ENCODE measurements at places on chromosomes 6 and 20.

- no peak for DNase-seq
These were observed 616.2 kb downstream of the EPM2A start for GRCh38 chr6:145119081-145119480.

DNA sequence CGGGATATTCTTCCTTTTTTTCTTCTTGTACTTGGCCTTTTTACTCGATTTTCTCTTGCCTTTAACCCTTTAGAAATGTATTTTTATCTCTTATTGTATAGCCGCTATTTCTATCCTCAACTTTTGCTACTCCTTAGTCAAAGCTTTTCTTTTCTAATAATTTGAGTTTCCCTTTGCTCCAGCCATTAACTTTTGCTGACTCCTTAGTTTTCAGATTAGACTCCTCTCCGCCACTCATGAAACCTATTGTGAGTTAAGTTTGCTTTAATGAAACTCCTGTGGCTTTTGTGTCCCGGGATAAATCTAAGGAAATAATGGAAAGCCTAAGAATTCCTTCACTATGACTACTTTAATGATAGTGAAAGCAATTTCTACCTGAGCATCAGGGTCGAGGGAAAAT lies 590.3 kb upstream of the CITED2 start:
- no peak for DNase-seq

DNA sequence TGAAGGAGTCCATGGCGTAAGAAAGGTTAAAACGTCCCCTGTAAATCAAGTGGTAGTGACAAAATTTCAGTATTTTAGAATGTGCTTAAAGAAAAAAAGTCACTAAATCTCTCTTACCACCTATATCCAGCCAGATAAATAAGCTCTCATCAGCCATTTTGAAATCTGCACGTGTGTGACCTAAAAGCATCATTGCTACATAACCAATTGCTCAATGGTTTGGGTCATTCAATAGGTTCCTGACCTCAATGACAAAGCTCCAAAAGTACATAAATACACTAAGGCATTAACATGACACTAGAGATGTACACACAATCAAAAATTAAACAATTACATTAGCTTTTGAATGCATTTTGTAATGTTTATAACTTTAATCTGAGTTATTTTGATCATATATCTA lies 272.4 kb downstream of the GMDS start:
- no peak for DNase-seq

- DNase-seq, result no peak
These were observed 8.7 kb downstream of the MAFB start for GRCh38 chr20:40680161-40680959.

DNA sequence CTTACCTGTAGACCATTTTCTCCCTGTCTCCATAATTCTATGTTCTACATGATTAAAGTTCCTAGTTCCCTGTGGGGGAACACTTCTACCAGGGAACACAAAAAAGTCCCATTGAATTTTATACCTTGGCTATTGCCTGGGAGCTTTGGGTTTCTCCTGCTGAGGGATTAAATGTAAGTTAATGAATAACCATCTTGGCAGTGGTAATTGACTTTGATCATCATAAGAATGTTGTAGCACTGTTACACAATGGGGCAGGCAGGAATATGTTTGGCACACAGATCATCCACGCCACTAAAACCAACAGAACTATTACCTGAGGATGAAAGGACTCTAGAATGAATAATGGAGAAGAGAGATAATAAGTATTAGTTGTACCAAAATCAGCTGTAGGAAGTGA lies 1106.2 kb upstream of the GJE1 start:
- DNase-seq, result no peak

GRCh38 chr20:49344975-49345374 lies 67.1 kb upstream of the ZNFX1 start:
- DNase-seq, result no peak

- no peak for DNase-seq
These were observed 40.2 kb upstream of the SAMHD1 start for GRCh38 chr20:36991703-36992102.

DNA sequence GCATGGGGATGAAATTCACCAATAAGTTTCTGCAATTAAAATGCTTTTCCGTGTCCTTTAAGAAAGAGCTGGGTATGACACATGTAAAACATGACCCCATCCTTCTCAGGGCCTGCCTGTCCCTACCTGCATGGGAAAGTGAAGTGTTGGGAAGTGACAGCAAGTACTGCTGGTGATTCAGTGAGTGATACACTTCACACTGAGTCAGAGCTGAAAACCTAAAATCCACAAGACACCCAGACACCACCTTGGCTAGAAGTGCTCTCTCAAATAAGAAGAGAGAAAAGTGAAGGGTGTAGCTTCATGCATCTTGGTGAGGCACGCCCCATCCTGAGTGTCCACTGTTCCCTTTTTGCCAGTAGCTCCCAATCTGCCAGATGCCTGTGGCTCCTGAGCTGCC lies 3.3 kb downstream of the RAB22A start:
- DNase-seq, result no peak

- DNase-seq, result no peak
These were observed 24.9 kb downstream of the SASH1 start for GRCh38 chr6:148367411-148368024.

DNA sequence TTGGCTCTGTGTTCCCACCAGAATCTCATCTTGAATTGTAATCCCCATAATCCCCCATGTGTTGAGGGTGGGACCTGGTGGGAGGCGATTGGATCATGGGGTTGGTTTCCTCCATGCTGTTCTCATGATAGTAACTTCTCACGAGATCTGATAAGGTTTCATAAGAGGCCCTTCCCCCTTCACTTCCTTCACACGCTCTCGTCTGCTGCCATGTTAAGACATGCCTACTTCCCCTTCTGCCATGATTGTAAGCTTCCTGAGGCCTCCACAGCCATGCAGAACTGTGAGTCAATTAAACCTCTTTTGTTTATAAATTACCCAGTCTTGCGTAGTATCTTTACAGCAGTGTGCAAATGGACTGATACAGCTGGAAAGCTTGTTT lies 90.0 kb downstream of the ELOVL5 start:
- DNase-seq, result no peak

DNA sequence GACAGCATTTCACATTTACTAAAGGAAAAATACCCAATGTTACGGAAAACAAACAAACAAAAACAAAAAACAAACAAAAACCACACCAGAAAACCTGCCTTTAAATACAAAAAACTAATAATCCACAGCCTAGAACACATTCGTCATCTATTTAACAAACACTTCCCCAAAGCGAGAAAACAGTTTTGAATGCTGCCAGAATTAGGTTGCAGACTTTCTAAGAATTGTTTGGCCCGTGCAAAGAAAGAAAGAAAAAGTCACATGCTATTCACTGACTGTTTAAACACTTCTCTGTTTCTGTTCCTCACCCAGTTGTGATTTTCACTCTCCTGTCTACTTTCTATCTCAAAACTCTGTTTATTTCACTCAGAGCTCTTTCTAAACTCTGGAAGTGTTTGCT lies 52.5 kb downstream of the BCAS1 start:
- DNase-seq, result no peak

- DNase-seq, result no peak
These were observed 45.7 kb upstream of the B4GALT5 start for GRCh38 chr20:49759266-49759950.

DNA sequence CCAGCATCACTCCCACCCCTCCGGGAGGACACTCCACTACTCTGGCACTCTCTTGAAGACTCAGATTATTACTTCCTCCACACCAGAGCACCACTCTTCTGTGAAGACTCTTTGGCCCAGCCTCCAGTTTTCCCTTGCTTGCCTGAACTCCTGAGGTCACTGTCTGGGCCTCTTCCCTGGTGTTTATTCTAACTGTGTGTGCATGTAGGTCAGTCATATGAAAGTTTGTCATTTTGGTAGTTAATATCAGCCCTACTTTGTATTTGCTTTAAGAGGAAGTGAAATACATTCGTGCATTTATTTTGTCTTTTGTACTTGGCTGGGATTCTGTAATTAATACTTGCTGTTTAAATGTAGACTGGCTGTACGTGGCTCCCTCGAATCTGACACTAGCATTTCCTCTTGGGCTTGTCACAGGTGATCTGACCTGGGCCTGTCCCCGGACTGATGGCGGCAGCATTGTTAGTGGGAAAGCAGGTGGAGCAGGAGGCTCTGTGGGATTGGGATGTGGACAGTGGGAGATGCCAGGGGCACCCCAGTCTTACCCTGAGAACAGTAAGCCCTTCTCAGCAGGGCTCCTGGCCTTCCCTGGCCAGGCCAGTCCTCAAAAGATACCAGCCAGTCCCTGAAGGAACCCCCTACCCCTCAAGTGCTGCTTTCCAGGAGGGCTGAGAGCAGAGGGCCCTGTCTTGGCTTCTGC lies 350.5 kb downstream of the CDC5L start:
- DNase-seq, result no peak

GRCh38 chr6:5728351-5729079 lies 278.2 kb downstream of the NRN1 start:
- DNase-seq, result no peak
